ENCODE measurements at places on chromosomes 7 and 10. TPM values are rescaled to one million over a fixed set of nuclear protein-coding genes. Genes with fewer than 3 reads are reported as not detected.

LRRC18 gene
- not detected for total RNA-seq

CHRM2 gene
- total RNA-seq = 0.15 TPM

DNA sequence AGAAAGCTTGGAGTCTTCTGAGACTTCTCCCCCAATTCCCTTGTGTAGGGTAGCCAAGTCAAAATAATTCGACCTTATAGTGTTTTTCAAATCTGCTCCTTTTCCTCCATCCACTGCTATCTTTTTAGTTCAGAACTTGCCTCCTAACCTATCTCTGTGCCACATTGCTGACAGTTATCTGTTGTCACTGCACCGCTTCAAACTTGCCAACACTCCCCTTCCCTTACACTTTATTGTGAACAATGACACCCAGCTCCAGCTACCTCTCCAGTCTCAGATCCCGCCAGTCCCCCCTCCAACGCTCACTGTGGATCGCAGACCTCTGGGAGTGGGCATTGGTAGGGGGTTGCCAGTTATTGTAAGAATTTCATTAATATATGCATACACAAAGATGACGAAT is 16.3 kb upstream of the HPS1 start:
- no peak overlapping the region for H3K27ac ChIP-seq
- H3K4me3 ChIP-seq = no peak overlapping the region
- H3K27me3 ChIP-seq = peaks cover 3% of the 10 kb centered on the region
- no peaks in the 10 kb centered on the region for H3K36me3 ChIP-seq
- DNase-seq = no peak
- H3K4me1 ChIP-seq = peaks cover 8% of the 10 kb centered on the region

GRCh38 chr7:46452561-46453135 is 531.6 kb upstream of the IGFBP3 start:
- no peak overlapping the region for H3K4me3 ChIP-seq
- no peaks in the 10 kb centered on the region for H3K27me3 ChIP-seq
- no peaks in the 10 kb centered on the region for H3K4me1 ChIP-seq
- 0 out of 2 replicates have a peak, but pooled peaks cover 3% of the 10 kb centered on the region for H3K36me3 ChIP-seq

- peak overlapping the region; percentile 69 for H3K4me3 ChIP-seq
- peaks cover 16% of the 10 kb centered on the region for H3K36me3 ChIP-seq
- no peak overlapping the region for H3K27ac ChIP-seq
- DNase-seq = peak; percentile 65
These were observed 10.6 kb upstream of the GRB10 start for GRCh38 chr7:50793120-50793946.

DNA sequence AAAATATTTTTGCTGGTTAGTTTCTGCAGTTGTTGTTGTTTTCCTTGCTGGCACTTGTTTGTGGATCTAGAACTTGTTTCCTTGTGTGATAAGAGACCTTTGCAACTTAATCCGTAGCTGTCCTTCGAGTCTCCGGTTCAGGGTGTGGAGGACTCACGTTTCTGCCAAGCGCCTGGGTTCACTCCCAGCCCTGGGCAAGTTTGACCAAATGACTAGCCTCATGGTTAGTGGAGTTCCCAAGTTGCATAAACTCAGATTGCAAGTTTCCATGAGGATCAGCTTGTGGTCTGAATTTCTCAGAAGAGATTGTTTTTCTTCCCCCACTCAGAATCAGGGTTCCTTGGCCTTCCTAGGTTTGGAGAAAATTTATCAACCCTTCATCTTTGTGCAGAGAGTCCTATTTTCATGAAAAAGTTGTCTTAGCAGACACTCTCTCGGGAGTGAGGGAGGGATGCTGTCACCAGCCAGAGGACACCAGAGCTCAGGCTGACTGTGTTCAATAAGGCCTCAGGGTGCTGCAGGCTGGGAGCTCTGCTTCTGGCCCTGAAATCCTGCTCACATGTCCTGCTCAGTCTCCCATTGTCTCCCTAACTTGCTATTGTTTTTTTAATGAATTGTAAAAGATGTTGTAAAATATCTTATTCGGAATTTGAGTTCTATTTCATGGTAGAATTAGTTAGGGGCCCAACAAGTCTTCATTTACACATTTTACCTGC is 377.7 kb upstream of the KLF6 start:
- no peak for DNase-seq
- H3K4me1 ChIP-seq = peaks cover 23% of the 10 kb centered on the region
- H3K27ac ChIP-seq = no peak overlapping the region
- H3K36me3 ChIP-seq = no peaks in the 10 kb centered on the region
- H3K27me3 ChIP-seq = no peaks in the 10 kb centered on the region
- H3K4me3 ChIP-seq = no peak overlapping the region

MKX gene
- 1.2 TPM for total RNA-seq

GRCh38 chr7:156151658-156152057 is 339.4 kb upstream of the SHH start:
- H3K27me3 ChIP-seq = peaks cover 4% of the 10 kb centered on the region
- DNase-seq = no peak
- H3K4me3 ChIP-seq = no peak overlapping the region

TLX1 gene
- total RNA-seq = 2.3 TPM

DNA sequence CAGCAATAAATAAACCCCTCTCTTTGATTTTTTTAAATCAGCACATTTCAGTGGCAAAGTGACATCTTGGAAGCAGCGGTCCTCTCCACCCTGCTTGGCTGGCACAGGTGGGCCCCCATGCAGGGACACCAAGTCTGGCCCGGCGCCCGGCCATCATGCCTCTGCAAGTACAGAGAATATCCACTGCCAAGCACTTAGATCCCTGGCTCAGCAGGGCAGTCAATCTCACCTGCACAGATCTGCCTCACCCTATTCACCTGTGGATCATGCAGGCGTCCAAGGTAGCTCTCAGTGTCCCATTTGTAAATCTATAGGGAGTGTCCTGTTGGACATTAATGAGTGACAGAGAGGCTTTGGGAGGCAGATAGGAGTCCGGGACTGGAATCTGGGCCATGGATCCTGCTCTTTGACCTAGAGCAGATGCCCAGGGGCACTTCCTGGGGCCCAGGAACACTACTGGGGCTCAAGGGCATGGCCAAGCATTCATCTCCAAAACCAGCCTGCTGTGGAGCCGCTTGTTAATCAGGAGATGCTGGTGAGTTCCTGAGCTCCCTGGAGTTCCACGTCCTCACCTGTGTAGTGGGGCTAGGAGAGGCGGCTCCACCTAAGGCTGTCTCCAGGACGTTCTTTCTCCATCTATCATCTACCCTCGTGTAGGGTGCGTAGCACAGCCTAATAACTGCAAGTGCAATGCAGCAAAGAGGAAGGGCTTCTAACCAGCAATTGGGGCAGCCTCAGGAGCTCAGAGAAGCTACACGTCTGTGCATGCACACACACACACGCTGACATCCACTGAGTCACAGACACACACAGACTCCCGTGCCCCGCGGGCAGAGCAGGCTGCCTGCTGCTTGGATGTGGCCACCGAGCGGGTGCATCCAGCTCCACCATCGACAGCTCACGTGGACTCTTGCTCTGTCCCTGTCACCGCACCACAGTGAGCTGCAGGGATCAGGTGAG is 123.6 kb downstream of the OAT start:
- H3K27ac ChIP-seq = no peak overlapping the region
- DNase-seq = no peak
- H3K4me1 ChIP-seq = no peaks in the 10 kb centered on the region
- no peaks in the 10 kb centered on the region for H3K27me3 ChIP-seq
- H3K36me3 ChIP-seq = no peaks in the 10 kb centered on the region
- no peak overlapping the region for H3K4me3 ChIP-seq

DNA sequence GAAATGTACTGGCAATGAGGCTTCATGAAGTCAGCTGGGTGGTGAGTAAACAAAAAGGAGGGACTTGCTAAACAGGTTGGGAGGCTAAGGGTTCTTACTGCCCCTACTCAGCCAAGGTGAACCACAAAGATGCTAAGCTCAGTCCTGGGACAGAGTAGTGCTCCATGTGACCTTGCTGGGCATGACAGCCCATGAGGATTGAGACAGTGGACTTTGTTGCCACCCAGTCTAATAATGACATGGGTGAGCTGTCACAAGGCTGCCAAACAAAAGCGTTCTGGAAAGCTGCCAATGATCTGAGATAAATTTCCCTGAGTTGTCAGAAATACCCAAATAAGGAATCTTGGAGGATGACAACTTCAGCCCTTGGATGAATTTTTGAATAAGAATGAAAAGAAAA is 75.2 kb downstream of the CLEC2L start:
- no peaks in the 10 kb centered on the region for H3K27me3 ChIP-seq
- H3K4me1 ChIP-seq = no peaks in the 10 kb centered on the region
- no peak overlapping the region for H3K4me3 ChIP-seq
- H3K27ac ChIP-seq = no peak overlapping the region
- H3K36me3 ChIP-seq = peaks cover 7% of the 10 kb centered on the region
- no peak for DNase-seq

GRCh38 chr7:1400371-1400770 is 58.9 kb downstream of the MICALL2 start:
- H3K27me3 ChIP-seq = peaks cover 47% of the 10 kb centered on the region
- peak; percentile 47 for DNase-seq
- H3K36me3 ChIP-seq = no peaks in the 10 kb centered on the region
- H3K4me1 ChIP-seq = peaks cover 11% of the 10 kb centered on the region

DNA sequence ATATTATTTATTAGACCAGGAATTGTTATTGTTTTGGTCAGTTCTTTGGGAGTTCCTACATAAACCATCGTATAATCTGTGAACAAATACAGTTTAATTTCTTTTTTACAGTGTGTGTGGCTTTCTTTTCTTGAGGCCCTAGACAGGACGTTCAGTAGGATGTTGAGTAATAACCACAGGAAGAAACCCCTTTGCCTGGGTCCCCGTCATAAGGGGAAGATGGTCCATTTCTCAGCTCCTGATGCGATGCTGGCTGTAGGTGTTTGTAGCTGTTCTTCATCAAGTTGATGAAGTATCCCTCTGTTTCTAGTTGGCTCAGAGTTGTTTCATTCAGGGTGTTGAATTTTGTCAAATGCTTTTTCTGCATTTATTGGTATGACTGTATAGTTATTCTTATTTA is 219.7 kb upstream of the ADARB2 start:
- no peak overlapping the region for H3K4me3 ChIP-seq
- peaks cover 4% of the 10 kb centered on the region for H3K27me3 ChIP-seq
- H3K27ac ChIP-seq = no peak overlapping the region
- H3K4me1 ChIP-seq = no peaks in the 10 kb centered on the region
- no peak for DNase-seq

DNA sequence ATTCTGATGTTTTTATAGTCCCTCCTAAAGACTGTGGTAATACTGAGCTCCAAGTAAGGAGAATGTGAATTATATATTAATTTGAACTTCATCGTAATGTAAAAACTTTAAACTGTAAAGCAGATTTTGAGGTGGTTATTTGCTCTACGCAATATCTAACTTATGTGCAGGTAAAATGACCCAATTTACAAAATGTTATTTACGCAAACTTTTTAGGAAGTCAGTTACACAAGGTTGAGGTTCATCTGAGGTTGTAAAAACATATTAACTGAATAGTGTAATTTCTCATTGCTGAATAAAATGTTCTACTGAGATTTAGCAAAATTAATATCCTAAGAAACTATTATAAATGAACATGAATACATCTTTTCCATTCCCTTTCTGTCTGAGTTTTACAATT is 15.8 kb downstream of the GLCCI1 start:
- H3K36me3 ChIP-seq = no peaks in the 10 kb centered on the region
- no peak overlapping the region for H3K4me3 ChIP-seq
- no peak overlapping the region for H3K27ac ChIP-seq
- H3K27me3 ChIP-seq = no peaks in the 10 kb centered on the region
- no peak for DNase-seq

MPP7 gene
- total RNA-seq = 7.7 TPM

CFAP69 gene
- total RNA-seq = 3.3 TPM

DNA sequence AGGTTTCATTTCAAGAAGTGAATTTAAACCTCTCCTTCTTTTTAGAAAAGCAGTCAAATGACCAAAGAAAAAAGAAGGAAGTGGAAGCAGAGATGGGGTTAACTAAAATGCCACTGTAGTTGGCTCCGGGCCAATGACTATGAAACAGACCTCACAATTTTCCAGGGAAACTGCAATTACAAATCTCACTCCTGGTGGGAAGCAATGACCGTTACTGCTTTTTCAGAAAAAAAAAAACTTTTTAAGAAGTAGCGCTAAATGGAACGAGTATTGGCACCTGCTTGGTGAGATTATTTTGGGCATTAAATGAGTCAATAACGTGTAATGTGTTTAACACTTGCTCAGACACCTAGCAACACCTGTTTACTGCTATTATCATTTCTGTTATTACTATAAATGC is 1.2 kb downstream of the SFRP4 start:
- no peak for DNase-seq
- H3K4me1 ChIP-seq = peaks cover 8% of the 10 kb centered on the region
- H3K4me3 ChIP-seq = peak overlapping the region; percentile 78
- H3K36me3 ChIP-seq = no peaks in the 10 kb centered on the region
- H3K27me3 ChIP-seq = peaks cover 78% of the 10 kb centered on the region

GRCh38 chr10:87966459-87966858 is 103.0 kb downstream of the PTEN start:
- no peak overlapping the region for H3K27ac ChIP-seq
- peaks cover 19% of the 10 kb centered on the region for H3K36me3 ChIP-seq
- peaks cover 30% of the 10 kb centered on the region for H3K4me1 ChIP-seq

LRRC61 gene
- total RNA-seq = 27.7 TPM

- H3K36me3 ChIP-seq = peaks cover 6% of the 10 kb centered on the region
- no peak overlapping the region for H3K4me3 ChIP-seq
- H3K4me1 ChIP-seq = peaks cover 11% of the 10 kb centered on the region
- H3K27me3 ChIP-seq = no peaks in the 10 kb centered on the region
- no peak overlapping the region for H3K27ac ChIP-seq
These were observed 136.0 kb upstream of the NAMPT start for GRCh38 chr7:106420736-106421135.

DNA sequence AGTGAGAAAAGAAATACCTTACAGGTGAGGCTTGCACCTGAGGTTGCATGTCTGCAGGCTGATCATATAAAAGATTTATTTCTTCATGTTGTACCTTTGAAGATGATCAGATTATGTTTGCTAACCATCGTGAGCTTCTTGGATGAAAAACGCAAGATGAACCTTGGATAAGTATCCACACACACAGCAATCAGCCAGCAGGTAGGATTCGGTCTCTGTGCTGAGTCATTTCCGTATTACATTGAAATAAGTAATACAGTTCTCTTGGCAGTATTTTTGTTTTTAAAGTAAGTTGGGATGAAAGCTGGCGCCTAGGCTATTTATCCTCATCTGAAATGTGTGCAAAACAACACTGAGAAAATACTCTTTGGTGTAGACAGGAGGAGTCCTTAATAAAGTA is 109.0 kb upstream of the PRKCQ start:
- no peaks in the 10 kb centered on the region for H3K27me3 ChIP-seq
- no peaks in the 10 kb centered on the region for H3K4me1 ChIP-seq
- H3K27ac ChIP-seq = no peak overlapping the region
- H3K36me3 ChIP-seq = no peaks in the 10 kb centered on the region

DNA sequence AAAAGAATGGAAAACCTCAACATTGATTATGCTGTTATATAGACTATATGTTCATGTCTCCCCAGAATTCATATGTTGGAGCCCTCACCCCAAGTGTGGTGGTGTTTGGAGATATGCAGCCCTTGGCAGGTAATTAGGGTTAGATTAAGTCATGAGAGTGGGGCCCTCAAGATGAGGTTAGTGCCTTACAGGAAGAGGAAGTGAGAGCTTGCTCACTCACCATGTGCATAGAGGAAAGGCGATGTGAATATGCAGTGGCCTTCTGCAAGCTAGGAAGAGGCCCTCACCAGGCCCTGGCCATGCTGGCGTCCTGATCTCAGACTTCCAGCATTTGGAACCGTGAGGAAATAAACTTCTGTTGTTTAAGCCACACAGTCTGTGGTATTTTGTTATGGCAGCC is 14.8 kb downstream of the ZNF33A start:
- no peak overlapping the region for H3K4me3 ChIP-seq
- H3K27ac ChIP-seq = no peak overlapping the region
- H3K36me3 ChIP-seq = peaks cover 75% of the 10 kb centered on the region
- no peaks in the 10 kb centered on the region for H3K27me3 ChIP-seq

GLI3 gene
- 46.2 TPM for total RNA-seq

ERV3-1 gene
- total RNA-seq = 11.5 TPM
